ENCODE measurements at places on chromosomes 6 and 20.

DNA sequence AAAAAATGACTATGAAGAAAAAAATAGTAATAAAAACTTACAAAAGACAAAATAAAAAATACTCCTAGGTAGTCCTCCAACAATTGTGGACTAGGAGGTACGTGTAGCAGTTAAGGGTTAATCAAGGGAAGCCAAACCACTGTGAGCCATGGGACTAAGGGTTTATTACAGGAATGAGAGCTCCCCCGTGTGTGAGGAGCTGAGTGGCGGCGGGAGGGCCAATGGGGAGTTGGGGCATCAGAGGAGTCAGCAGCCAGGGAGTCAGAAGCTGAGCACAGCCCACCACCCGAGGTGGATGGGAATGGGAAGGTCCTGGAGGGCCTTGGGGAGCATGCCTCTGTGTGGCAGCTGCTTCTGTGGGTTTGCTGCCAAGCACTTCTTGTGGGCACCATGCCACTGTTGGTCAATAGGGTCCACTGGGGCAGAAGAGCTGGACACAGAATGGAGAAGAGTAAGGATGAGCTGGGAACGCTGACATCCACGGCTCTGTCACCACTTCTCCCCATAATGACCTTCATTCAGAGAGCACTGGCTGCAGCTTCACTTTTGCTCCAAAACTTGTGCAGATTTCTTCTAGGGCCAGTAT, 373.3 kb downstream of the CDKAL1 start:
- DNase-seq, result no peak

DNA sequence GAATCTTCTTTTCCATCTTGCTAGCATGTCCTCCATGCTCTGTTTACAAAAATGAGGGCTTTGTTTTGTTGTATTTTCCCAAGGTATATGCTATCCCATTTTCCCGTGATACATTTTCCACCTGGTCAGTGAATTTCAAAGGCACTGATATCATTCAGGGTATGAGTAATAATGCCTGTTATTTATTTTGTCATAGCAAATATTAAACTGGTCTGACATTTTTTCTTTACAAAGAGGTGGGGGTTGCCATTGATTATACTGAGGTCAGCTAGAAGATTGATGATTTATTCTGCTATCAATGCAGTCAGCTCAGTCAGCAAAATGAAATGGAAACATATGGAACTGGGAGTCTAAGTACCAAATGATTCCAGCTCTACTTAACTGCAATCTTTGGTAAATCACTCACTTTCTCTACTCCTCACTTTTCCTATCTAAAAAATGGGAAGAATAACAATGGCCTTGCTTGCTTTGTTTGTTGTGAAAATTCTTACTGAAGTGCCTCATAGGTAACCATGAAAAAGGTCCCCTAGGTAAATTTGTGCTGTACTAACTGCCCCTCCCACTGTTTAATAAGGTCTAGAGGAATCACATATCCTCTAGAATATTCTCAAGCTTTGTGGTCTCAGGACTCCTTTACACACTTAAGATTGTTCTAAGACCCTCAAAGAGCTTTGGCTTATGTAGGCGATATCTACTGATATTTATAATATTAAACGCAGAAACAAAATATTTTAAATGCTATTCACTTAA, 64.0 kb downstream of the ARHGAP18 start:
- no peak for DNase-seq

DNA sequence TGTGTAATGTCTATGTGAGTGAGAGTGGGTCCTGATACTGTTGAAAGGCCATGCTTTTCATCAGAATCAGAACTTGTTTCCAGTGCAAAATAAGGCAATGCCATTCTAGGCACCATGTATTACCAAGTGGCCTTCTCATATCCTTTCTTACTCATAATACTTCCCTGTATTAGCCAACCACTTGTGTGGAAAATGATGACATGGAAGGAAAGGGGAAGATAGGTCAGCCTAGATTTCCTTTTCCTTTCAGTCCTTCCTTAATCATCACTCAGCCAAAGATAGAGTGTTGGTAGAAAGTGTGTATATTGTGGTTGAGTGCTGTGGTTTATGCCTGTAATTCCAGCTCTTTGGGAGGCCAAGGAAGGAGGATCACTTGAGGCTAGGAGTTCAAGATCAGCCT, 158.6 kb upstream of the PREP start:
- DNase-seq, result no peak

GRCh38 chr20:63542696-63543095, 4.9 kb downstream of the SRMS start:
- DNase-seq, result no peak

DNA sequence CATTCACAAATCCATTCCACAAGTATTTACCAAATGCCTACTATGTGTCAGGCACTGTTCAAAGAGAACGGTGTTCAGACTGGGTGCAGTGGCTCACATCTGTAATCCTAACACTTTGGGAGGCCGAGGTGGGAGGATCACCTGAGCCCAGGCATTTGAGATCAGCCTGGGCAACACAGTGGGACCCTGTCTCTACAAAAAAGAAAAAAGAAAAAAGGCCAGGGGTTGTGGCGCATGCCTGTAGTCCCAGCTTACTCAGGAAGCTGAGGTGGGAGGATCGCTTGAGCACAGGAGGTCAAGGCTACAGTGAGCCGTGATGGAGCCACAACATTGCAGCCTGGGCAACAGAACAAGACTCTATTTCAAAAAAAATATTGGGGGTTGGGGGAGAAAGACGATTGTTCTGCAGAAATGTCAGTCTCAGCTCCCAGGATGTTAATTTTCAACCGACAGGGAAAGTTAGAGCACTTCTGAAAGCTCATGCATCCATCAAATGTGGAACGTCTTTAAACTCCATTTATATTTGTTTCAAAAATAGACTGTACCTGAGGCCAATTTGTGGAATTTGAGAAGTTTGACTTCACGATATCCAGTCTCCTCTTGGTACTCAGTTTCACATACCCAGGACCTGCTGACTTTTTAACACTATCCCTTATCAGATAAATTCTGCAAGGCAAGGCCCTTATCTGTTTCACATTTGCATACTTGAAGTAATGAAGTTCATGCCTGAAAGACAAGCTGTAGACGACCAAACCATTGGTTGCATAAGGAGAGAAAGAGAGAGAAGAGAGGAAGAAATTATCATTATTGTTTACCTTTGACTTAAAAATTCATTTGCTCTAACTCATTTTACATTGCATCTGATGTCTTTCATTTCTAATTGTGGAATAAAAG, 14.8 kb upstream of the BTN3A2 start:
- no peak for DNase-seq
